OCI-LY7 (cell line): ENCODE measurements at places on chromosomes 11 and 22. TPM values are rescaled to one million over a fixed set of nuclear protein-coding genes. Genes with fewer than 3 reads are reported as not detected.

The IGLL1 gene
- not detected in 2 replicates for total RNA-seq

The ENTHD1 gene
- not detected in 2 replicates for total RNA-seq

The LDHAL6A gene
- total RNA-seq, result not detected in 2 replicates

The C22orf31 gene
- not detected in 2 replicates for total RNA-seq

The PHF21B gene
- total RNA-seq, result 12.4 TPM in 2 replicates

The CCDC73 gene
- total RNA-seq, result not detected in 2 replicates

The MS4A3 gene
- not detected in 2 replicates for total RNA-seq

The RHBDD3 gene
- total RNA-seq, result 38.6 and 39.2 TPM in 2 replicates

- no peak for DNase-seq
Observed at GRCh38 chr11:27085111-27085510, 44.5 kb downstream of the BBOX1 start.

- no peak for DNase-seq
Observed at GRCh38 chr11:47143322-47143721, 33.4 kb downstream of the ARFGAP2 start.

DNA sequence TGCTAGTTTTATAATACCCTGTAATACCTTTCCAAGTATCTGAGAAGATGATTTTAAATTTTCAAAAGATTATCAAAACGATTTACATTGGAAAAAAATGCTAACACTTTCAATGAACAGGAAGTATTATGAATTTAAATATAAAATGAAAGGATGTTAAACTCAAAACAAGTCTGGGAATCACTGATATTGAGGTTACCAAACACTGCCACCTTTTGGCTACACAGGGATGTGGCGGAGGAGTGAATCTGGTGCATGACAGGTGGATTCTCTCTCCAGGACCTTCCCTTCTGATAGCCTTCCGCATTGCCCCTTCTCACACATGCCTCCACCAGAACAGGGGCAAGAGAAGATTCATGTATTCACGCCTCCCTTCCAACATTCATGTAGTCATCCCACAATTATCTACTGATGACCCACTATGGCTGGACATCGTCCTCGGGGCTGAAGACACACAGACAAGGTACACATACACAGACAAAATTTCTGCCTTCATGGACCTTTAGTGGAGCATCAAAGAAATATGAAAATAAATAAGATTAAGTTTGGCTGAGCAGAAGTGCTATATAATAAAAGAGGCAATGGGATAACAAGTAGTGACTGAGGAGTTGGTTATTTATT is 34.7 kb downstream of the ATG16L2 start:
- peak; percentile 36 for DNase-seq

GRCh38 chr11:45457649-45458048 is 171.5 kb upstream of the SYT13 start:
- no peak for DNase-seq

- peak; percentile 64 for DNase-seq
Observed at GRCh38 chr11:64998141-64998540, 1.4 kb upstream of the BATF2 start.

GRCh38 chr11:1041471-1041870 is 5.0 kb upstream of the MUC6 start:
- no peak for DNase-seq

DNA sequence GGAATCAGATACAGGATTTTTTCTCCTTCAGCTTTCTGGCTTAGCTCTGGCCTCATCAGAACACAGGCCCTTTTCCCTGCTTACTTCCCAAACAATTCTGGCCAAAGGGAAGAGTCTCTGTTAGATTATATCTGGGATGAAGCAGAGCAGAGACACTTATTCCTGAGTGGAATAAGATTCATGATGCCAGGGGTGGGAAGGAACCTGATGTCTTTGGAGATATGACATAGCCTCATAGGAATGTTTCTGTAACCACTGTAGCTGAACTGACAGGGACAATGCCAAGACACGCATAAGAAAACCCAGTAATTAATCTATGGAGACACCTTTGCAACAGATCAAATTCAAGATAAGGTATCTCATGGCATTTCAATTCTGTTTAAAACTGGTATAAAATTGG is 177.1 kb upstream of the RAG2 start:
- DNase-seq, result no peak

DNA sequence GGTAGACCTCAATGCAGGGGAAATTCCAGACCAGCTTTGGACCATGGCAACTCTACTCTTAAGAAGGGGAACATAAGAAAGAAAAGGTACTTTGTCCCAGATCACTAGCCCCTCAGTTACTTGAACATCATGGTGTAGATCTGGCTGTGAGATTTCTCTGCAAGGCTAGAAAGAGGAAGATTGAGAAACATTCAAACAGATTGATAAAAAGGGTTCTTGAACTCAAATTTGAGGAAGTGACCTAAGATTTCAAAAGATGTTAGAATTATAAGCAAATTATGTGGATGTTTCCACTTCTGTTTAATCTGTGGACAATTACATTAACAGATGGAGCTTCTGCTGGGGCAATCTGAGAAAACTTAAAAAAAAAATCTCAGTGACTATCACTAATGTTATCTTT is 21.8 kb upstream of the UPB1 start:
- peak; percentile 27 for DNase-seq

DNA sequence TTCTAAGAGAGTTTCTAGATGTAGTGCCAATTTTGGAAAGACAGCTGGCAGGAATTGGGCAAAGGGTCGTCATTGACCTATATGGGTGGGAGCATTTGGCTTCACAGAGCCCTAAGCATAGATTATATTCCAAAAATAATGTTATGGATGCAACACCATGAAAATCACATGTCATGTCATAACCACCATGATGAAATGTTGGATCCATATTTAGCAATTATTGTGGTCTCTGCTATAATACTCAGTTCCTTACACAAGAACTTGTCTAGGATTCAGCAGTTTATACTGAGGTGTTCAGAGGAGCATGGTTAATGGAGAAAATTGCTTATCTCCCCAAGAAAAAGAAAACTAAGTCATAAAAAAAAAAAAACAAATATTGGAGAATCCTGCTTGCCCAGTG is 31.6 kb downstream of the NTM start:
- no peak for DNase-seq

DNA sequence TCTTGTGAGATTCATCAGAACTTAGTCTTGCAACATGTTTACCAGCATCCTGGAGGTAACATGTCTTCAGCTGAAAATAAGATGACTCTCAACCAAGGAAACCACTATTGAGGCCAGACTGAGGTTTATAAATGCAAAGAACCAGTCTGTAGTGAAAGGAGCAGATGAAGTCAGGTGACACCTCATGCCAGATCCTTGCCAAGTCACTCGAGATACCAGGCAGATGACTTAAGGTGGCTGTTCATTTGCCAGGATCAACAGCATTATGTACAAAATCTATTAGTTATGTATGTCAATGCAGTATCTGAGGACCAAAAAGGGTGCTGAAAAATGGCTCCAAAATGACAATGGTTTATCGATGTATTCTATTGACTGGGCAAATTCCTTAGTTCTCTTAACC is 100.0 kb upstream of the SOX6 start:
- DNase-seq, result no peak

- no peak for DNase-seq
Observed at GRCh38 chr22:44577391-44578109, 79.5 kb upstream of the RTL6 start.

DNA sequence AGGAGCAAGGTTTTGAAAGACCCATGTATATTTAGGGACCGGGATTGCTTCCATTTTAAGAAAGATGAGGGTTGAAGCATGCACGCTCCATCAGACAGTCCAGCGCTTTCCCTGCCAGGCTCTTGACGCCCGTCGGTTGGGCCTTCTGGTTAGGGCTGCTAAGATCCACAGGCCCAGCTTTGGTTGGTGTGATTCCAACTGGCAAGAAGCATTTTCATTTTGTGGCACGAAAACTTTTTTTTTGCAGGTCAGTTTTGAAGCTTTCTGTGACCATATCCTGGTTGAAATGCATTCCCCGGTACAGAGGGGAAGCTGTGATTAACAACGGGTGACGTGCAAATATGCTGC is 34.3 kb upstream of the MPPED1 start:
- no peak for DNase-seq

DNA sequence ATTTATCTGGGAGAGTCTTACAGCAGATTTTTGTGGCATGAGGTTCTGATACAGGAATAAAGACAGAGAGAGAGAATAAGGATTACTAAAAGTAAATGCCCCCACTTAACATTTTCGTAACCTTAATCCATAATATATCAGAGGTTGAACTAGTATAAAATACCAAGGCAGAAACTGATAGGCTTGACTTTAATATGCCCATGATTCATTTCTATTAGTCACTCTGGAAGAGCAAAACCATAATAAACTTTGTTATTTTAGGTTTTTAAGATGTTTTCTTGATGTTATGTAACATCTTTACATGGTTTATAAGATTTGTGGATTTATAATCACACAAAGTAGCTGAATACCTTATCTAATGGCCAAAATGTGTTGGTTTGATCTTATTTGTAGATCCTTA is 19.1 kb downstream of the GUCY1A2 start:
- no peak for DNase-seq

DNA sequence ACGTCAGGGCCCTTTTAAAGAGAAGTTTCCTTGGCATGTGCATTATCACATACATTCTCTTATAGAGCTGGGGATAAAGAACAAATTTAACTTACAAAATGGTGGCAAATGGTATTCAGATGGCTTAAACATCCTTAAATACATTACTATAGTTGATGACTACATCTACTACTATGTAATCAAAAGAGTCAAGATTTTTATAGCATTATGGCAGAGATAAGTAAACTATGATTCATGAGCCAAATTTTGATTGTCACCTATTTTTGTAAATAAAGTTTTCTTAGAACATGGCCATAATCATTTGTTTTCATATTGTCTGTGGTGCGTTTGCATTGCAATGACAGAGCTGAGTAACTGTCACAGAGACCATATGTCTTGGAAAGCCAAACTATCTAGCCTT is 1188.6 kb upstream of the TENM4 start:
- no peak for DNase-seq

DNA sequence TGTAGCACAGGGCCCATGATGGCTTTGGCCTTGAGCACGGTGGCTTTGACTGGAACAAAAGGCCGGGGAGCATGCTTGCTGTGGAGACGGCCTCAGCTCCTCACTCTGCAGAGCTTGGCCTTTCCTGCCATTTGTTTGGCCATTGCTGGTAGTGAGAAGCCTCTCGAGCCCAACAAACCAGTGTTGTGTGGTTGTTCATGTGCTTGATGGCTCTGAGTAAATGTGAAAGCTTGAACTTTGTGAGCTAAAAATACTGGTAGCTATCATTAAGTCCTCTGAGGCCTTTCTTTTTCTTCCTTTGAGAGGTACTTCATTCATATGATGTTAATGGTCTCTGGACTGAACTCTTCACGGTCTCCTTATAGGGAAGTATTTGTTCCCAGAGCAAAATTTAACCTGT is 39.6 kb downstream of the NAT10 start:
- DNase-seq, result no peak

DNA sequence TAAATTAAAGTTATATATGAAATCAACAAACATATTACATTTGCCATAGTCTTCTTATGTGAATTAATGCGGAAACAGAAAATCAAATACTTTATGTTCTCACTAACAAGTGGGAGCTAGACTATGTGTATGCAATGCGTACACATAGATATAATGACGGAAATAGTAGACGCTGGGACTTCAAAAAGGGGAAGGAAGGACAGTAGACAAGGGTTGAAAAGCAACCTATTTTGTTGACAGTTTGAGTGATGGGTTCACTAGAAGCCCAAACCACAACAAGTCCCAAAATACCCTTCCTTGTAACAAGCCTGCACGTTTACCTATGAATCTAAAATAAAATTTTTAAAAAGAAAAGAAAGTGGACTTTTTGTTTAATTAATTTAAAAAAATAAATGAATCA is 430.8 kb upstream of the CNTN5 start:
- DNase-seq, result no peak

- no peak for DNase-seq
Observed at GRCh38 chr11:77815459-77815858, 5.1 kb downstream of the RSF1 start.

DNA sequence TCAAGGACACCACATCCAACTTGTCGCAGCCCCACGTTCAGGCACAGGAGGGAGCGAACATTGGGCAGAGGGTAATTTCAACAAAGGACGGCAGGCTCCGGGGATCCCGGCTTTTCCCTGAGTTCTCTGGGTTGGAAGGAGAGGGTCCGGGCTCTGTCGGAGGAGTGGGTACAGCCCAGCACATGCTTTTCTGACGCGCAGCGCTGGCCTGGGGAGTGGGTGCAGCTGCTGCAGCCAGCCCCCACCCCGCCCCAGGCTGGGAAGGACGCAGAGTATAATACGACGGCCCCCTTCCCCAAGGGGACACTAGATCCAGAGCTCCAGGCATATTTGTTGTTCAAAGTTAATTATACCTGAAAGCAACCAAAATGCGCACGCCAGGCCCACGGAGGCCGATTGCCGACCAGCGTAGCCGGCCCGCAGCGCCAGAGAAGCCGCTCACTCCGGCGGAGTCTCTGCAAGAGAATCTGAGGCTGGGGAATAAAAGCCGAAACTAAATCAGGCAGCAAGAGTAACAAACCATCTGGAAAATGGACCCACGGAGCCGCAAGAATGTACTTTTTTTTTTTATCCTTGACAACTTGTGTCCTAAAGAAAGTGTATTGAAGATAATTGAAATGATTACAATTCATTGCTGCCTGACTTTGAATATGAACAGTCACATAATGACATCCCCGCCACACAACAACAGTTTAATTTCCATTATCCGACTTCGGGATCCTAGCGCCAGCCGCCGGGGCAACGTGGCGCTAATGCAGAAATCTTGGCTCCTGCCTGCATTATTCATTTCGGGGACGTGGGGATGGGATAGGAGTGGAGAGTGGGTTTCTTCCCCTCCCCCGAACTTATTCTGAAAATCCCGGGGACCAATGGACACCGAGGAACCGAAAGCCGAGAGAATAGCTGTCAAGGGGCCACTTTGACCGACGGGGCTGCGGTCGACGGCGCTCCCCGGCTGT is 14.0 kb upstream of the PAX6 start:
- no peak for DNase-seq

DNA sequence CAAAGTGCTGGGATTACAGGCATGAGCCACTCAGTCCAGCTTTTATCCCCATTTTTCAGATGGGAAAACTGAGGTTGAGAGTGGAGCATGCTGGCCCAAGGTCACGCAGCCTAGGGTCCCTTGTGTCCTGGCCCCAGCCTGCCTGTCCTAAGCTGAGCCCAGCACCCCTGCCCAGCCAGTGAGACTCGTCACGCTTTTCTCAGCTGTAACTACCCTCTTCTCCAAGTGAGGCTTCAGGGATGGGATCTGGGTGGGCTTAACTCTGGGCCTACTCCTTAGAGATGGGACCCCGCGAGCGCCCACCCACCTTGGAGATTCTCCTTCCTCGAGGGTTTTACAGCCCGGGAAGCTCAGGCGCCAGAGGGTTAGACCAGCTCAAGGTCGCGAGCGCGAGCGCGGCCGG is 390 bp upstream of the TMEM151A start:
- no peak for DNase-seq

- no peak for DNase-seq
Observed at GRCh38 chr11:12826441-12826840, 152.2 kb downstream of the TEAD1 start.
